ENCODE measurements at places on chromosomes 2 and 18. TPM values are rescaled to one million over a fixed set of nuclear protein-coding genes. Genes with fewer than 3 reads are reported as not detected.

The DYNAP gene
- not detected for polyA plus RNA-seq

The STAT4 gene
- 0.37 TPM for polyA plus RNA-seq

The SCYGR4 gene
- polyA plus RNA-seq: not detected

The STARD7 gene
- 88.2 TPM for polyA plus RNA-seq

The FOXD4L1 gene
- polyA plus RNA-seq: 0.18 TPM

The DSG3 gene
- polyA plus RNA-seq: not detected

The ARHGAP28 gene
- polyA plus RNA-seq: not detected

The LRRC30 gene
- not detected for polyA plus RNA-seq
